ENCODE measurements at places on chromosomes 2 and 18. TPM values are rescaled to one million over a fixed set of nuclear protein-coding genes. Genes with fewer than 3 reads are reported as not detected.

The ALPP gene
- total RNA-seq = not detected

The LIMS1 gene
- 11.8 TPM for total RNA-seq

The PDE1A gene
- 51.0 TPM for total RNA-seq

The MAP3K19 gene
- 0.41 TPM for total RNA-seq

The COL6A3 gene
- total RNA-seq = 12.2 TPM

The TACR1 gene
- total RNA-seq = 1.2 TPM

The KIAA2012 gene
- 0.82 TPM for total RNA-seq

The STEAP3 gene
- under 0.01 TPM for total RNA-seq

The HOXD8 gene
- total RNA-seq = not detected

The RNU2-63P gene
- not detected for total RNA-seq

The PPM1B gene
- 66.4 TPM for total RNA-seq

The CTAGE1 gene
- not detected for total RNA-seq

The ALLC gene
- total RNA-seq = under 0.01 TPM

The RNPEPL1 gene
- 4.5 TPM for total RNA-seq

The TOGARAM2 gene
- total RNA-seq = under 0.01 TPM

The TUBA4A gene
- 2.0 TPM for total RNA-seq

The POTEI gene
- total RNA-seq = under 0.01 TPM

The TMEFF2 gene
- total RNA-seq = 37.5 TPM

All from frontal cortex (tissue), 4 donors.